ENCODE measurements at places on chromosomes 2 and 18.

DNA sequence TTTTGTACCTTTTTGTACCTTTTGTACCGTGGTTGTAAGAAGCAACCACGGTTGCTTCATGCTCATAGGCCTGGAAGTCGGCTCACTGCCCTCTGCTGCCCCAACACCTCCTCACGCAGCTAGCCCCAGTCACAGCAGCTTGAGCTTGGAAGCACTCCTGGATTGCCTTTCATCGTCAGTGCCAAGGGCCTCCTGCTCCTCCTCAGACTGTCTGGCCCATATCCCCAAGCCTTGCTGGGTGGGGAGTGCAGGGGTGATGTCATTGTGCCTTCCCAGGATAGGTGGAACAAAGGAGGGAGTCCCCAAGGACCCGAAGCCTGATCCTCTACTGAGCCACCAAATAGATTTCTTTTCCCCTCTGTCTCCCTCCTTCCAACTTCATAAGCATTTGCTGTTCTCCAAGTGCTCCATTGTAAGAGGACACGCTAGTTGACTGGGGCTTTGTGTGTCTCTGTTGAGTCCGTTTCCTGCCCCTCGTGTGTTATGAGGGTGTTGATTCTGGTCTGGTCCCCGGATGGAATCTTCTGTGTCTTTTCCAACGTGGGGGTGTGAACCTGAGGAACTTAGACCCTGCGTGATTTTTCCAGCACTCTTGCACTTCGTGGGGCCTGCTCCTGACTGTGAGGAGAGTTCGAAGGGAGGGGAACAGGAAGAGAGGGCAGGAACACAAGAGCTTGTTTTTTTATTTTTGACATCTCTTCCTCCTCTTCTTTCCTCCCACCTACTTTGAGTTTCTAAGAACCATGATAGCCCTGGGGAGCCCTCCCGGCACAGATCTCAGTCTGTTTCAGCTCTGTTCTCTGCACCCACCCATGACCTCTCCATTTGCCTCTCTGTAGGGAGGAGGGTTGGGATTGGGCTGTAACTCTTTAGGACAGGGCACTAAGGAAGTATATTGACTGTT lies 127.2 kb upstream of the EML6 start:
- DNase-seq = no peak

- DNase-seq = no peak
Measured at GRCh38 chr2:72619626-72620025, 206.2 kb downstream of the EXOC6B start.

DNA sequence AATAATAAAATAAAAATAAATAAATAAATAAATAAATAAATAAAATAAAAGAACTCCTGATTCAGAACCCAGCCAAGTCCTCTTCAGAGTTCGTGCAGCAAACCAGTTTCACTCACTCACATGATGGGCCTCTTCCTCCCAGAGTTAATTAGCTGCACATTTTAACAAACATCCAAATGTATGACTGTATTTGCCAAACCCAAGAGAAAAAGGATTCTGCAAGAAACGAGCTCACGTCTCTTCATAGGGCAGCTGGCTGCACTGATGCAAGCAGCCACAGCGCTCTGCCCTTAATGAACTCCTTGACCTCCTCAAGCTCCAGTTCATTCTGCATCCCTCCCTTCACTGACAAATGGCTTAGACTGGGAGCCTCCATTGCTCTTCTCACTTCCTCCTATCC lies 55.1 kb downstream of the MREG start:
- DNase-seq = no peak

- no peak for DNase-seq
Measured at GRCh38 chr18:52288403-52289004, 51.5 kb upstream of the DCC start.

DNA sequence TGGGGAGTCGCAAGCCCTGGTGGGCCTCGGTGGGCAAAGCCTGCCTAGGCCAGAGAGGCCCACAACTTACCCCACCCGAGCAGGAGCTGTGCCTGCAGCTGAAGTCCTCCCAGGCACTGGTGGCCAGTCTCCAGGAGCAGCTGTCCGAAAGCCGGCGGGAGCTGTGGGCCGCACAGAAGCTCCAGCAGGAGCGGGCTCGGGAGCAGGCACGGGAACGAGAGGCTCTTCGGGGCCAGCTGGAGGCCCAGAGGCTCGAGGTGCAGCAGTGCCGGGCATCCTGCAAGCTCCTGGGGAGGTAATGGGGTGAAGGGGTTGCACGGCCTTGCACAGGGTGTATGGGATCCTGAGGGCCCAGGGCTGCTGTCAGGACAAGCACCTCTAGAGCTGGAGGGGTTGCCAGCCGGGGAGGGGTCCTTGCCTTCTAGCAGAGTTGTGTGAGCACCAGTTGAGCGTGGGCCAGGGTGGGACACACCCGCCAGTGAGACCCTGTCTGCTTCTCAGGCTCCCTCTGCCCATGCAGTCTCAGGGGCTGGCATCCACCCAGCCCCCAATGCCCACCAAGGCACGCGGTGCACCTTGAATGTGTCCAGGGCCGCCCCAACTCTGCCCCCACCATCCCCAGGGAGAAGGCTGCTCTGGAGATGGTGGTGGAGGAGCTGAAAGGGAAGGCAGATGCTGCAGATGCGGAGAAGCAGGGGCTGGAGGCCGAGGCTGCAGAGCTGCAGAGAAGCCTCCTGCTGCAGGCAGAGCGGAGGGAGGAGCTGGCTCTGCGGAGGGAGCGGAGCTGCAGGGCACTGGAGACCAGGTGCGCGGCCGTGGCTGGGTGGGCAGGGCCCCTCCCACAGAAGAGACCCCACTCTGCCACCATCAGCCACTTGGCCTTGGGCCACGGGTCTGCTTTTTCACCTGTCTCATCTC lies 27.2 kb downstream of the CROCC2 start:
- DNase-seq = no peak

DNA sequence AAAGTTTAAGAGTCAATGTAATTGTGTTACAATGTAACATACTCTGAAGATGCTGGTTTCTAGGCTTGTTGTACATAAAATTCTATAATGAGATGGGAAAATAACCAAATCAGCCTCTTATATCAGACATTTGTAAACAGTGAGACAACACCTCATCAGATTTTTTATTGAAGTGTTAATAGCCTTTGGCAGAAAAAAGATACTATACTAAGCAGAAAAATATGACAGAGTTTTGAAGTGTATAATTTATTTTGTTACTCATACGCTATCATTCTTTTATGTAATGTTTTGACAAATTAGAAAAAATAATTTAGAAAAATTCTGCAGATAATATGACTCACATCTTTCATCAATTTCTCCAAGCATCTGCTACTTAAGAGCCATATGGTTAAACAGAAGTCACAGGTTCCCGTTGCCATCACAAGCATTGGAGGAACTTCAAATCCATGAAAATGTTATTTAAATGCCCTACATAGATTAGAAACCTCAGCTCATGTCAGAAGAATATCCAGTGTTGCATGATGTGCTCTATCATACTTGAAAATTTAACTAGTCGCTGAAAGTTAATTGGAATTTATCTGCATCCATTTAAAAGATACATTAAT lies 535.4 kb downstream of the LRP1B start:
- peak; percentile 38 for DNase-seq

- no peak for DNase-seq
Measured at GRCh38 chr2:152480821-152481399, 145.9 kb downstream of the FMNL2 start.

- DNase-seq = peak; percentile 83
Measured at GRCh38 chr2:23009545-23010149, 375.3 kb upstream of the KLHL29 start.

DNA sequence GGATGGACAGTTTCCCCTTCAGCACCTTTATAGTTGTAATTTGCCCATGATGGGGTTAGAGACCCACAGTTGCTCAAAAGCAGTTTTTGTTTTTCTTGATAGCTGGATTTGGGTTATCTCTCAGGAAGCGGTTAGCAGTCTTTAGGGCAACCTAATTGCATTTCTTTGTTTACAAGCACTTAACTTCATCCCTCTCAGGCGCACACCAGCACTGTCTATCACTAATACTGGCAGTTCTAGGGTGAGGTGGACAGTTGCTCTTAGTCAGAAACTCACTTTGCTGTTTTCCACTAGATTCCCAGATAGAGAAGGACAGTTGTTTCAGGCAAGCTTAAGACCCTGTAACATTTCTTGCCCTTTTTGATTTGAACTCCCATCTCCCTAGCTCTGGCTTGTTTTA lies 146.0 kb downstream of the AGAP1 start:
- DNase-seq = no peak

- DNase-seq = no peak
Measured at GRCh38 chr2:224062481-224063297, 23.6 kb upstream of the SERPINE2 start.

GRCh38 chr2:61660511-61661388 lies 122.6 kb upstream of the XPO1 start:
- peak; percentile 48 for DNase-seq

- no peak for DNase-seq
Measured at GRCh38 chr18:66708646-66709045, 104.8 kb upstream of the CDH19 start.

DNA sequence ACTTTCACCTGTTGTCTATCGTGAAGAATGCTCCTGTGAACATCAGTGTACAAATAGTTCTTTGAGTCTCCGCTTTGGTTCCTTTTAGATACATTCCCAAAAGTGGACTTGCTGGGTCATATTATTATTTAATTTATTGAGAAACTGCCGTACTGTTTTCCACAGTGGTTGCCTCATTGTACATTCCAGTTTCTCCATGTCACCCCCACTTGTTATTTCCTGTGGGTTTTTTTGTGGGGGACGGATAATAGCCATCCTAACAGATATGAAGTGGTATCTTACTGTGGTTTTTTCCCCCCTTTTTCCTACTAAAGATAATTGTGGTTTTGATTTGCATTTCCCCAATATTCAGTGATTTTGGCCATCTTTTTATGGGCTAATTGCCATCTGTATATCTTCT lies 53.8 kb downstream of the SMCHD1 start:
- no peak for DNase-seq

- no peak for DNase-seq
Measured at GRCh38 chr2:45072064-45072861, 63.0 kb upstream of the SIX2 start.

- no peak for DNase-seq
Measured at GRCh38 chr2:5077479-5078089, 614.6 kb upstream of the SOX11 start.

GRCh38 chr2:144240656-144241339 lies 279.1 kb downstream of the ZEB2 start:
- DNase-seq = no peak

- DNase-seq = no peak
Measured at GRCh38 chr2:39608263-39608575, 57.5 kb upstream of the TMEM178A start.

GRCh38 chr2:36438449-36438977 lies 82.9 kb downstream of the CRIM1 start:
- no peak for DNase-seq

- DNase-seq = no peak
Measured at GRCh38 chr2:64652231-64653108, 1.2 kb downstream of the SERTAD2 start.

GRCh38 chr2:203802342-203803052 lies 65.1 kb upstream of the CTLA4 start:
- no peak for DNase-seq

GRCh38 chr18:26301681-26302080 lies 75.4 kb downstream of the TAF4B start:
- DNase-seq = peak; percentile 11

DNA sequence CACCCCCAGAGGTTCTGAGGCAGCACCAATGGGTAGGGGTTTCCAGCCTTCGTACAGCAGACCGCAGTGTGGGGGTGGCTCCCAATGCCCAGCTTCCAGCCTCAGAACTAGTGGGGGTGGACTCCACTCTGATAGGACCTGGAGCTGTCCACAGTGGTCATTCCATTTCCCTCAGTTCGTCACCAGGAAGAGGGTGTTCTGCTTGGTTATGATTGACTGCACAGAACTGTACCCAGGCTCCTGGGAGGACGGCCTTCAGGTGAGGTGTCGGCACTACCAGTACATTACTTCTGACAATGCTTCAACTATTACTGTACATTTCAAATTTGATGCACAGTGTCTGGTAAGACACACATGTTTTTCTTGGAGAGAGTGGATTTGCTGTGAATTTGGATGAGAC lies 150.3 kb upstream of the CAPN13 start:
- DNase-seq = no peak

DNA sequence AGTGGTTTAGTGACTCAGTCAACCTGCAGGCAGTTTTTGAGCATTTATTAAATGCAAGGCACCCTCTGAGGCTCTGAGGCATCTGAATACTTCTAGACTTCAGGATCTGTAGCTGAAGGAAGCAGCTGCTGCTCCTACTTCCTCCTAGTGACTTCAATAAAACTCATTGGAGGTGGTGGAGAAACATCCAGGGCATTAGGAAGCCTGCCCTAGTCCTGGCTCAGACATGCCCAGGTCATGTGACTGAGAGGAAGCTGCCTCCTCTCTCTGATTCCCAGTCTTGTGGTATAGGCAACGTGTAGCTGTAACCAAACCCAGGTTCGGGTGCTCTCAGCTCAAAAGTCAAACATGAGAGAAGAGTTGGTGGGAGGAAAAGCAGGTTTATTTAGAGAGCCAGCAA lies 287.2 kb upstream of the GYPC start:
- peak; percentile 39 for DNase-seq

- peak; percentile 46 for DNase-seq
Measured at GRCh38 chr2:227513113-227513512, 41.2 kb downstream of the AGFG1 start.

GRCh38 chr2:170217778-170218251 lies 39.9 kb downstream of the MYO3B start:
- no peak for DNase-seq

GRCh38 chr2:172769879-172770278 lies 34.2 kb downstream of the RAPGEF4 start:
- DNase-seq = no peak

DNA sequence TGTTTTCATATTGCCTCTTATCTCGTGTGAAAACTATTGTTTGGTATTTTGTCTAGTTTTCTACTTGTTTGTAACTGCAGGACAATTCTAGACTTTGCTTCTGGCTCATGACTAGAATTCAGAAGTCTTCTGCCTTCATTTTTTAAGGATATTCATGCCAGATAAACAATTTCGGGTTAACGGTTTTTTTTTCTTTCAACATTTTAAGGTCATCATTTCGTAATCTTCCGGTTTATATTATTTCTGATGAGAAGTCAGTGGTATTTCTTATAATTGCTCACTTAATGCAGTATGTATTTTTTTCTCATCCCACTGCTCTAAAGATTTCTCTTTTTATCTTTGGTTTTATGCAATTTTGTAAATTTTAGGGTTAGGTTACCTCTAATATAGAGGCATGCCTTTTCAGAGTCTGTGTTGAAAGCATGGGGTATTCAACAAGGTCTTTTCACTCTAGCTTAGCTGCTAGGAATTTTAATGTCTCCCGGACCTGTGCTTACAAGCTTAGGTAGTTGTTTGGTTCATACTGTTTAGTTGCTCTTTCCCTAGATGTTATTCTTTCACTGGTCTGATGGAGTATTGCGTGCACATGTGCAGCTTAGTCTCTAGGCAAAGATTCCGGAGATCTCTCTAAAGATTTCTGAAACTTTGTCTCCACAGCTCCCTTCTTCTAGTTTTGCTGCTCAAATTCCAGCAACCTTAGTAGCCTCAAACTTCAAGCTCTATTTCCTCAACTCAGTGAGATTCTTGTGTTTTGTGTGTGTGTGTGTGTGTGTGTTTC lies 198.1 kb downstream of the MCFD2 start:
- DNase-seq = no peak

GRCh38 chr18:48792611-48793380 lies 158.0 kb downstream of the SMAD7 start:
- no peak for DNase-seq

All from Ammon's horn (tissue), 1 donor.